ENCODE measurements at places on chromosomes 3 and 15.

- DNase-seq, result no peak
Observed at GRCh38 chr3:144548346-144548745, 576.7 kb downstream of the DIPK2A start.

DNA sequence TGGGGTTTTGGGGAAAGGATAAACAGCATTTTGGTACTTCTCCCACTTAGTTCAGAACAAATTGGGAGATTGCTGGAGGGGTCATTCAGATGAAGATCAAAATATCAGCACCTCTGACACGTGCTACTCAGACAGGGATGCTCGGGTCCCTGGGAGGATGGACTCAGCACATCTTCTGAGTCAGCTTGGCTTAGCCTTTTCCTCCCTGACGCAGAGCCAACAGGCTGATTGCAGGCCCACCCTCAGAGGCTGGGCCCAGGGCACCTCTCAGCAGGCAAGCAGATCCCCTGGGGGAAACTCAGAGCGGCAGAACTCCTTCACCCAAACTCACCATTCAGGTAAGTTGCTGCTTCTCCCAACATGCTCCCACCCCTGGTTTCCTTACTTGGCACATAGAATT, 304.9 kb downstream of the TLE3 start:
- no peak for DNase-seq

DNA sequence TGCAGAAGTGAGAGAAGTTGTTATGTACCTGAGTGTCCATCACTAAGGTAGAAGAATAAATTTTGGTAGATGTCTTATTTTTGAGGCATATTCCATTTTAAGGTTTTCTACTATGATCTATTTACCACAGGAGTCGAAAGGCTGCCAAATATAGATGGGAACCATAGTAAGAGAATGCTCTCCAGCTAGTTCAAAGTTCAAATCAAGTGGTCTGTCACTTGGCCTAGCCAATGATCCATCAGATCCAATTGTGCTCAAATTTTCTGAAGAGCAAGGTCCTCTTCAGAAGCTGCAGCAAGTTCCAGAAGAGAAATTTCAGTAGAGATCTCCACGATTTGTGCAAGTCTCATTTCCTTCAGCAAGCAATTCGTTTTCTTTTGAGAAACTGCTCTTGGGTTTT, 10.9 kb downstream of the PROS1 start:
- no peak for DNase-seq

GRCh38 chr15:95106801-95107200, 875.4 kb downstream of the MCTP2 start:
- no peak for DNase-seq

GRCh38 chr3:184258926-184259325, 2.4 kb downstream of the CAMK2N2 start:
- DNase-seq, result peak; percentile 36

- DNase-seq, result no peak
Observed at GRCh38 chr3:105328338-105328730, 38.4 kb upstream of the ALCAM start.

DNA sequence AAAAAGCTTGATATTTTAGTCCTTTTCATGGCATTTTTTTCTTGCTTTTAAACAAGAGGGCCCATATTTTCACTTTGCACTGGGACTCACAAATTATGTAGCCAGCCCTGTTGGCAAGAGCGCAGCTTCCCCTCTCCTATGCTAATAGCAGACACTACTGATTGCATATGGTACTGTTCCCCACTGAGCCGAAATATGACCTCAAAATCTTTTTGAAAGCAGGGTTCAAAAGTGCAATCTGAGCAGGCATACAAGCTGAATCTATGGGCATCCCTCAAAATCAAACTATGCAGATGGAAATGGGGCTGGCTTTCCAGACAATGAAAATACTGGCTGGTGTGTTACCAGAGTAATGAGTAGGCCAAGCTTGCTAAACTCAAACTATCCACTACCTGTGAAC, 225.2 kb upstream of the SETMAR start:
- DNase-seq, result no peak

DNA sequence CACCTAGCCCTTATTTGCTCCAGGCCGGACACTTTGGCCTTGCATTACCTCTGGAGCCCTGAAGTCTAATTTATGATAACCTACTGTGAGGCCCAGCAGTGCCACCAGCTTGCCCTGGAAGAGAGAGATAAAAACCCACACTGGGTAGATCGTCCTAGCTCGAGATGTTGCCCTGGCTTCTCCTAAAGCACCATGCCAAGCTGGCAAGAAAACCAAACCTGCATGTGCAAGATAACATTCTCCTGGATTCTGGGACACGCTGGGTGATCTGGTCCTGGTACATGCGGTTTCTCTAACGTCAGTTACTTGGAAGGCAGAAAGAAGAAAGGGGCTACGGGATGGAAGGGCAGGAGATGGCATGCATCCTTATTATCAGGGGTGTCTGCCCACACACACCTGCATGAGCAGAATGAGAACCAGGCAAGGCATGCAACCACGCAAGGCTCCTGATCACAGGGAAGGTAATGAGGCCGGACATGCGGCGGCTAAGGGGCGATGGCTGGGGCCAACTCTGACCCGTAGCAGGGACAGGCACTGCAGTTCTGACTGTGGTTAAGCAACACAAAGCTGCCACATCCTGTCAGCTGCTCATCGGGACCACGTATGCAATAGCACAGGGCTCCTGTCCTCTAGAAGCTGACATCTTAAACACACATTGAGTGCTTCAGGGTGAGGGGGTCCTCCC, 73.0 kb downstream of the OXNAD1 start:
- no peak for DNase-seq

GRCh38 chr3:68403741-68404140, 528.6 kb downstream of the TAFA4 start:
- peak; percentile 1 for DNase-seq

GRCh38 chr3:98026425-98027084, 8.6 kb downstream of the GABRR3 start:
- no peak for DNase-seq

DNA sequence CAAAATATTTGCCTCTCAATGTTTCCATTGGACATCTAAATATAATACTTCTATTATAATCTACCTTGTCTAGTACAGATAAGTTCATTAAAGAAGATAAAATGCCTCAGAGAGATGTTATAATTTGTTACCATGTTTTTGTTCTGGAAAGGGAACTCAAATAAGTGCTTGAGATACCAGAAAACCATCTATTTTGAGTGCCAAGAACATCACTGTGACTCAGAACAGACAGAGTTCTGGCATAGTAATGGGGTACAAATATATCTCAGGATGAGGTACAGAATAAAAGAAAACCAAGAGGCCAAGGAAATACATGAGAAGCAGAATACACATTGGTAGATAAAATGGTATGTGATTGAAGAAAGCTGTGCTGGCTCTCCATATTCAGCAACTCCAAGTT, 58.9 kb downstream of the IMPG2 start:
- DNase-seq, result no peak

GRCh38 chr3:135779590-135780235, 185.8 kb upstream of the PPP2R3A start:
- DNase-seq, result no peak

DNA sequence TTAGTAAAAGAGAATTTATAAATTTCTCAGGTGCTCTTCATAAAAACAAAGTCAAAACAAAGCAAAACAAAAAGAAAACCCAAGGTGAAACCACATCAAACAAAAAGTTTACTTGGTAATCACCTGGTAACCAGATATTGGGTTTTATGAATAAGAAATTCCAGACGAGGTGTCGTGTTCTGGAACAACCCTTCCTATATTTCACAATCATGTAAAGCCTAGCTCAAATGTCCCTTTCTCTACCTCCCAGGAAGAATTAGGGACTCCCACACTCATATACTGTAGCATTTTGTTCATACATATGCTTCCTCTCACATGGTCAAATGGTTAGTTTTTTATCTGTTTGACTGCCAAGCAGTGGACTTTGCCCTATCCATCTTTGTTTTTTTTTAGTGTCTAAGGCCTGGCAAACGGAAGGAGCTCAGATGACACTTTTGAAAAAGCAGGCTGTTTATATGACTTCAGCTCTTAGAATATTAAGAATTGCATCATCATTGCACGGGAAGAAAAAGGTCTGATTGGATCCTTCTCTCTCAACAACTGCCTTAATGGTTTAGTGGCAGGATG, 326.7 kb upstream of the TBL1XR1 start:
- no peak for DNase-seq

- no peak for DNase-seq
Observed at GRCh38 chr15:32872621-32873283, 154.9 kb downstream of the GREM1 start.

GRCh38 chr3:197682713-197683112, 54.0 kb downstream of the RUBCN start:
- DNase-seq, result no peak

DNA sequence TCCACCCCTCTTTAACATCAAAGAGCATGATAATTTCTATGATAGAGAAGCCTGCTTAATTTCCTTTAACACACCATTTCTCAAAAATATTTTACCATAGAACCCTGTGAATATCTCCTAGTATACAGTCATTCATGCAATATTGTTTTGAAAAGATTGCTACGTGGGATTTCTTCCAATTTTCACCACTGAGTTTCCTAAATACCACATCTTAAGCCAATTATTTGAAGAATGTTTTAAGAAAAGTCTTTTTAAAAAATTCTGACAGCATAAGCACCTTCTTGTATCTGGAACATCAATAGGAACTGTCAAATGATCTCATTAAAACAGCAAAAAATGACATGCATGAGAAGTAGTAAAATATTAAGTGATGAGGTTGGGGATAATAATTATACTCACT, 1126.7 kb downstream of the TUSC7 start:
- no peak for DNase-seq

DNA sequence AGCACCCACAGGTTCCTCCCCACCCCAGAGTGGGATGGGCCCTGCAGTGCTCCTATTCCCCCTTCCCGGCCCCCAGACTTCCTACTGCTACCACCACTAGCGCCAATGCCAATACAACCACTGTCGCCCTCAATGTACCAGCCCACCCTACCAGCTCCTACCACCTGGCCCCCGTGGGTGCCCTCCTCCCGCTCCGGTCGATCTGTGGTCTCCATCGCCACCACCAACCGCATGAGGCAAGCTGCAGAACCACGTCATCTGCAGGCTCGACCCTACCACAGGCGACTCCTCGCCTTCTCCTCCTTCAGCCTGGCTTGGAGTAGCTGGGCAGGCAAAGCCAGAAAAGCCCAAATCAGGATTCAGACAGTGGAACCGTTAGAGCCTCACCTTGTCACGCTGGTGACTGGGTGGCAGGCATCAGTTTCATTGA, 179.3 kb downstream of the POTEB3 start:
- no peak for DNase-seq

DNA sequence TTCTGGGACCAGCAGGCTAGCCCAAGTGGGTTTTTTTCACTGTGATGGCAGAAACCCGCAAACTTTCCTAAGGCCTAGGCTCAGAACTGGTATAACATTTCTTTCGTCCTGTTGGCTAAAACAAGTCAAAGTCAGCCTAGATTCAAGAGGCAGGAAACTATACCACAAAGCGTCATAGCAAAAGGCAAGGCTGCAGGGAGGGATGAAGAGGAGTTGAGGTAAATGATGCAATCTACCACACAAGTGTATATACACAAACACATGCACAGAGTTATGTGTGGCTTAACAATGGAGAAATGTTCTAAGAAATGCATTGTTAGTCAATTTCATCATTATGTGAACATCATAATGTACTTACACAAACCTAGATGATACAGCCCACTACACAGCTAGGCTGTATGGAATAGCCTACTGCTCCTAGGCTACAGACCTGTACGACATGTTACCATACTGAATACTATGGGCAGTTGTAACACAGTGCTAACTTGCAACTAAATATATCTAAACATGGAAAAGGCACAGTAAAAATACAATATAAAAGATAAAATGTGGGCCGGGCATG, 225.6 kb downstream of the TBL1XR1 start:
- DNase-seq, result no peak

GRCh38 chr3:23301819-23302218, 98.7 kb downstream of the UBE2E2 start:
- DNase-seq, result no peak

- DNase-seq, result no peak
Observed at GRCh38 chr15:65818927-65819562, 27.0 kb upstream of the DENND4A start.

DNA sequence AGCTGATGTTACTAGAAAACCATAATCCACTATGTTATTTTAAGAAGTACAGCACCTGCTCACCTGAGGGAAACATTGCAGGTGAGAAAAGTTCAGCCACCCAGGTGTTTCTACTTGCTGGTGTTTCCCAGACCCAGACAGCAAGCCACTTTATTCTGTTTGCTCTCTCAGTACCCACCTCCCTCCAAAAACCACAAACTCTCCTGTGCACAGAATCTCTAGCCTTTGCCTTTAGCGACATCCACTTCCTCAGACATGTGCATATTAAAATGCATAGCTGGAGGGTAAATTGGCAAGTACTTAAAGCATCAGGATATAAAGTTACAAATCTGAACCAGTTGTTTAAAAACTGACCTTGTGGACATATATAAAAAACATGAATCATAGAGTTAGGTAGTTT, 36.7 kb downstream of the VGLL3 start:
- no peak for DNase-seq

DNA sequence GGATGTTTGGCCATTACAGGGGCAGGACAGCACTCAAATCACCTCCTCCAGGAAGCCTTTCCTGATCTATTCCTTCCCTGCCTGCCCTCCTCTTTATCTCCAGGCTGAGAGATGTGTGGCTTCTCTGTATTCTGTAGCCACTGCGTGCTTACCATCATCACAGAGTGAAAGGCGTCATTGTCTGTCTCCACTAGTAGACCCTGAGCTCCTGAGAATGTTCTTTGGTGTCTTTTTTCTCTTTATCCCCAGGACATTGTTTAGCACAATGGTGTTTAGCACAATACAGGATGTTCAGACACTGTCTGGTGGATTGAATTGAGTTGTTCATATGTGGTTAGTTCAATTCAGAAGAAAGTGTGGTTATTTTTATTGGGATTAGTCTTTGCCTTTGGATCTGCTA, 26.2 kb upstream of the LARS2 start:
- DNase-seq, result no peak

DNA sequence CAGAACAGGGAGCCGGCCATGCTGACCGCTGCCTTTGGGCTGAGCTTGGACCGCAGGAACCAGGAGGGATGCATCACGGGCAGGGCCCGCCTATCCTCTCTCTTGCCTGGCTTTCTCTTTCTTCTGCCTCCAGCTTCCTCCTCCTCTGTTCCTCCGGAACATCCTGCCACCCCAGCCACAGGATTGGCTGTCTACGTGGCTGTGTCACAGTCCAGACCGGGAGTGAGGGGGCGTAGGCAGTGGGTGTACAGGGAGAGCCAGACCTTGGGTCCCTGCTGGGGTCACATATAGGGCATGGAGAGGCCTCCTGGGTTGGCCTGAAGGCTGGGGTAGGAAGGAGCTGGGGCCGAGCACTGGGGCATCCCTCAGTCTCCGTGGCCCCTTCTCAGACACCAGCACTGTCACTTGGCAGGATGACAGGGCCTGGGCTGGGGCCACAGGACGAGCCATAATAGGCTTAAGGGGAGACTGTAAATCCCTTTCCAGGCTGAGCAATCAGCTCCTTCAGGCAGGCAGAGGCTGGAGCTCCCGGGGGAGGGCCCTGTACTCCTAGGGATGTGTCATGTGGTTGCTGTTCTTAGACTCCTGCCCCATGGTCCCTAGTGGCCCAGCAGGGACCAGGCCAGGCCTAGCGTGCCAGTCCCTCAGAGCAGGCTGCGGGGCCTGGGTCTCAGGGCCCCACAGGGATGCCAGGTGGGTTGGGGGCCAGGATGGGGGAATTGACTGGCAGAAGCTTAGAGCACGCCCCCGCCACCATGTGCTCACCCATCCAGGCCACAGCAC, 25.4 kb downstream of the LINGO1 start:
- DNase-seq, result peak; percentile 74

- no peak for DNase-seq
Observed at GRCh38 chr15:85430406-85431204, 50.2 kb downstream of the AKAP13 start.

Data from H7 (cell line).